Stimulated activated CD4-positive, alpha-beta T cell treated with anti-CD3 and anti-CD28 coated beads, Interleukin-12 subunit alpha, Interleukin-12 subunit beta, amount 100 ng/mL, for 4 hours (primary cell): ENCODE measurements at places on chromosomes 12 and 14.

DNA sequence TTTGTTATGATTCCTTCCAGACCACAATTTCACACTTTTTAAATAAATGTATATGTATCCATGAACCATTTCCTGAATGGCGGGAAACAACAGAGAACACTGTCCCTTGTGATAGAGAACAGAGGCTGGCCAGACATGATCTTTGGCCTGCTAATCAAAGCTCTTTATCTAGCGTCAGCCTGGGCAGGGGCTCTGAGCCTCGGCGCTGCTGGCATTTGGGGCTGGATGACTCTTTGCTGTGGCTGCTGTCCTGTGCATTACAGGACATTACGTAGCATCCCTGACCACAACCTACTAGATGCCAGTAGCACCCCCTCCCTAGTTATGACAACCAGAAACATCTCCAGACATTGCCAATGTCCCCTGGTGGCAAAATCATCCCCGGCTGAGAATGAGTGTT is 77.7 kb downstream of the DNAH10 start:
- no peak for DNase-seq

DNA sequence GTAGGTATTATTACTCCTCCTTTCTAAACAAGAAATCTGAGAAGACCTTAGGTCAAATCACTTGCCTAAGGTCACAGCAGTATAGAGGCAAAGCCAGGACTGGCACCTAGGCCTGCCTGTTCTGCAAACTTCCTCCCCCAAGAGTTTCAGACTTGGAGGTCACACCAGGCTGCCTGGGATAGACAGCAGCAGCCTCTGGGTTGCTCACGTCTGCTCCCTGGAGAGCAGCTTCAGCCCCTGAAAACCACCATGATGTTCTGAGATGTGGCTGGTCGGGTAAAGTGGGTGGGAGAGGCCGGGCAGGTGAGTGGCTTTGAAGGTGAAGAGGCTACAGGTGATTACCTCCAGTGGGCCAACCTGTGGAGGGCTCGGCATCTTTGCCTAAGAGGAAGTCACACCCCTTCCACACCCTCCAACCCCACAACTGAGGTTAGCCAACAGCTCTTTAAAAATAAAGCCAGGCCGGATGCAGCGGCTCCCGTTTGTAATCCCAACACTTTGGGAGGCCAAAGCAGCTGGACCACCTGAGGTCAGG is 37.0 kb upstream of the PNMA1 start:
- no peak for DNase-seq

- DNase-seq = no peak
These were observed 55.3 kb downstream of the GALNT16 start for GRCh38 chr14:69315301-69315700.

- DNase-seq = no peak
These were observed 7.2 kb upstream of the KRT75 start for GRCh38 chr12:52441320-52441911.

DNA sequence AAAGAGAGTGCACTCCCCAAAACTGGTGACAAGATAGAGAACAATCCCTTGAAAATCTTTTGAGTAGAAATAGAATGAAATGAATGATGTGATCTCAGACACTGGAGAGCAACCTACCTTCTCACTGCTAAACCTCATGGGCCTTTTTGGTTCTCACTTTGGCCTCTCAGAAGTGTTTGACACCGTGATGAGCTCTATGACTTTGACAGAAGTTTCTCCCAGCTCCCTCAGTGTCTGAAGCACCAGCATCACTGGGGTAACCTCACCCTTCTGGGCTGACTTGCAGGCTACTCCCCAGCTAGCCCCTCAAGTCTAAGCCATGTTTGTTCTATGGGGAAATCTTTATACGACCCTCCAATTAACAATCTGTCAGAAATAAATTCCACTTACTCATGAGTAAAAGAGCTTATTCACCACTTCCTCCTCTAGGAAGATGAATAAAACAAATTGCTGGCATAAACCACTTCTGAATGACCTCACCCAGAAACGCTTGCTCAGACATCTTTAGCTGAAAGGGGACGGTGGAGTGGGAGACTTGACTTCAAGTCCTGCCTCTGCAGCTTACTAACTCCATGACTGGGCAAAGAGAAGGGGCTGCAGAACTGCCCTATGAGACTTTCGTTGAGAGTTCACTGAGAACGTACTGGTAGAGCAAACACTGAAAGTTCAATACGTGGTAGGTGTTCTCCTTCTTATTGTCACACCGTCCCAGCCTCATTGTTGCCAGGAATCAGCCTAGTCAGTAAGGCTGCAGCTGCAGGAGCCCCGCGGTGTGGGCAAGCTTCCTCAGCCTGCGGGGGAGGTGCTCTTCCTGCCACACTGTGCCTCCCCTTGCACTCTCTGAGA is 46.5 kb downstream of the ST8SIA1 start:
- peak; percentile 10 for DNase-seq

DNA sequence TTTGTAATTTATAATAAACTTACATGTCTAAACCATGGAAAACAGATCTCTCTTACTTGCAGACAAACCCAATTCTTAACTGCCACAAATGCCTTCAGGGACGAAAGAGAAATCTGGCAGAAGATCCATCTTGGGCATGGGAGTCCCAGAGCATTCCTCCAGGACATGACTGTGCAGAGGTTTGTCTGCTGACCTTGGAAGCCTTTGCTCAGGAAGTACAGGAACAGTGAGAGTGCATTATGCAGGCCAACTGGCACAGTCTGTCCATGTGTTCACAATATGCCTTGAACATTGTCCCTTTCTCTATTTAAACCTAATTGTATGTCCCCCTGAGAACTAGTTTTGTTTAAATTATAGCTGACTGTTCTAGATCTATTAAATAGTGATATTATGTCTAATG is 467.1 kb downstream of the ATP23 start:
- no peak for DNase-seq

- DNase-seq = no peak
These were observed 447.1 kb downstream of the ZFP36L1 start for GRCh38 chr14:68345738-68346137.

GRCh38 chr12:86735851-86736250 is 479.7 kb upstream of the MGAT4C start:
- DNase-seq = no peak

- no peak for DNase-seq
These were observed 127.6 kb upstream of the GSC start for GRCh38 chr14:94897561-94897960.

DNA sequence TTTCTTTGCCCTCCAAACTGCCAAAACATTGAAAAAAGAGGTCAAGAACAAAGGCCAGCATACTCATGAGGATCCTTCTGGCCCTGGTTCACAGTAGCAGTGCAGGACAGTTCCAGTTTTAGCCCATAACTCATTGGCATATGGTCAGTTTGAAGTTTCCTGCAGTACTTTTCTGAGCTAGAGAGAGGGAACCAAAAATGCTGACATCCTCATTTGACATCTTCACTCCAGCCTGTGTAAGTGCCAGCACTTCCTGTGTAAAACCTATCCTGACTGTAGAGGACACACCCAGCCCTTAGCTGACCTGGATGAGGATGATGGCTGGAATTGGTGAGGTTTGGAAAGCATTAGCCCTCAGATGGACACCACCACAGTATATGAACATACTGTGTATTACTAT is 84.1 kb downstream of the FGD4 start:
- DNase-seq = no peak

DNA sequence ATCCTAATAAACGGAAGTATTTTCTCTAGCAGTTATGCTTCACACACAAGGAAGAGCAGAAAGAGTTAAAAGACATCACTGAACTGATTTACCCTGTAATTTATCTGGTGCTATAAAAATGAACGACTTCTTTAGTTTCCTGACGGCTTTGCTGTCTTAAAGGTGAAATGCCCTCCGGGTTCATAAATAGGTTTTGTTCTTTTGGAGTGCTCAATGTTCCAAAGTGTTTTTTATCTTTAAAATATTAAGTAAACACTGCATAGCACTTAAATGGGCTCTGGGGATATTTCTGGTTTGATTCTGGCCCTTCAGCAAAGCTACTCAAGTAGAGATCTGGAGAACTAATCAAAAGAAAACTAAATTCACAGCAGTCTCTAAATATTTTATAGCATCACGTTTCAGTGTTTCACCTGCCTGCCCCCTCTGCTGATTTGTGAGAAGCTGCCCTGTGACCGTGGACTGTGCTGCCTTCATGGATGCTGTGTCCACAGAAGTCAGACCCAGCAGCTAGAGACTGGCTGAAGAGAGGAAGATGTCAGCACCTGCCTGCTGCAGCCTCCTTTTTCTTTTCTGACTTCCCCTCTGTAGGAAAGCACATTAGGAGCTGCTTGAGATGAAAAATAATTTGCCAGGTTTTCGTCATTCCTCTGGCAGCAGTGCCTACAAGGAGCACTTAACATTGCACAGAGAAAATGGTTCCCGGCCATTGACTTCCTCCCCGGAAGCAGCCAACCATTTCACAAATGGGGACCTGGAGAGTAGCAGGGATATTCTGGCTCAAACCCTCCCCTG is 205.1 kb upstream of the FSCB start:
- DNase-seq = no peak

DNA sequence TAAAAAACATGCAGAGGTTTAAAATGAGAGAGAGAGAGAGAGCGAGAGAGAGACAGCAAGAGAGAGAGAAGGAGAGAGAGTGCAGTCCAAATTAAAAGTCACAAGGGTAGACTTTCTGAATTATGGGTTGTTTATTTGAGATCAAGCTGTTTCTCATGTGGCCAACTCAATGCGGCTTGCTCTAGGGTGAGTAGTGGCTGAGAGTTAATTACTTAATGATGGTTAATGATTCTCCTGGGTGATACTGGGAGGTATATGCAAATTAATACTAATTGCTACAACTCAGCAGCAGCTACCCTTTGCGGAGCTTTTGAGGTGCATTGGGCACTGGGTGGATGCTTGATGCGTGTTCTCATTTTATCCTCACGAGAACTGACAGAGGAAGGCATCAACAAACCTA is 122.1 kb upstream of the NOS1 start:
- DNase-seq = no peak
